ENCODE measurements at places on chromosomes 12 and 14.

DNA sequence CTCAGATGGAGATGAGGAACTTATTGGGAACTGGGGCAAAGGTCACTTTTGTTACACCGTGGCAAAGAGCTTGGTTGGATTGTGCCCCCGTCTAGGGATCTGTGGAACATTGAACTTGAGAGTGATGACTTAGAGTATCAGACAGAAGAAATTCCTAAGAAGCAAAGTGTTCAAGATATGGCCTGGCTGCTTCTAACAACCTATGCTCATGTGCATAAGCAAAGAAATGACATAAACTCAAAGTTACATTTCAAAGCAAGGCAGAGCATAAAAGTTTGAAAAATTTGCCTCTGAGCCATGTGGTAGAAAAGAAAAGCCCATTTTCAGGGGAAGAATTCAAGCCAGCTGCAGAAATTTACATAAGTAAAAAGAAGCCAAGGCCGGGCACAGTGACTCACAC is 21.5 kb upstream of the RAP1B start:
- no peak for DNase-seq

DNA sequence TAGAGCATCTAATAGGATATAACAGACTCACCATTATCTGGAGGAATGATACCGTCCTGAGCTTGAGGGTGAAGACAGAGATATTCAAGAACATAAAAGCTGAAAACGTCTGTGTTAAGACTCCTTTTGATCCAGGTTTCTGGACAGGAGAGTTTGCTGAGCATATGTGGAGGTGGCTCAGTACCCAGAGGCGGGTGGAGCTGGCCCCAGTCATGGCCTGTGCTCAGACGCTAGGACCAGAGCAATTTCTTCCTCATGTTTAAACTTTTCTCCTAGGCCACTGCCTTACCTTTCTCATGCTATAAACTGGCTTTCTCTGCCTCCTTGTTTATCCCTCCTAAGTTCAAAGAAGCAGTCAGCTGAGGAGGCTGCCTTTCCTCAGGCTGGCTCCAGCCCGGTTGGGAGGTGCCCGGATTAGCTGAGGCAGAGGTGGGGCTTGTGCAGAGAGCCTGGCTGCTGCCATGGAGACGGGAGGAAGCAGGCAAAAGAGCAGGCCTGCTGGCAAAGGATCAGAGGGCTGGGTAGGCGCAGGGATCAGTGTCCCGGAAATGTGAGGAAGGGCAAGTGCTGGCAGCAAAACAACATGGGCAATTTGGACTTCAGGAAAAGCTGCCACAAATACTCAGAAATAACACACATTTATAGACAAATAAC is 13.7 kb downstream of the COA8 start:
- DNase-seq, result no peak

GRCh38 chr12:116338064-116338846 is 60.8 kb upstream of the MED13L start:
- DNase-seq, result no peak

DNA sequence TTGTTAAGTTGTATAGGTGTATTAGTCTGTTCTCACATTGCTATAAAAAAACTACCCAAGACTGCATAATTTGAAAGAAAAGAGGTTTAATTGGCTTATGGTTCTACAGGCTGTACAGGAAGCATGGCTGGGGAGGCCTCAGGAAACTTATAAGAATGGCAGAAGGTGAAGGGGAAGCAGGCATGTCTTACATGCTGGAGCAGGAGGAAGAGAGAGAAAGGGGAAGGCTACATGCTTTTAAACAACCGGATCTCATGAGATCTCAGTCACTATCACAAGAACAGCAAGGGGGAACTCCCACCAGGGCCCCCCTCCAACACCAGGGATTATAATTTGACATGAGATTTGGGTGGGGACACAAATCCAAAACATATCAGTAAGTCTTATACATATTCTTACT is 60.5 kb upstream of the OR10AD1 start:
- DNase-seq, result no peak

DNA sequence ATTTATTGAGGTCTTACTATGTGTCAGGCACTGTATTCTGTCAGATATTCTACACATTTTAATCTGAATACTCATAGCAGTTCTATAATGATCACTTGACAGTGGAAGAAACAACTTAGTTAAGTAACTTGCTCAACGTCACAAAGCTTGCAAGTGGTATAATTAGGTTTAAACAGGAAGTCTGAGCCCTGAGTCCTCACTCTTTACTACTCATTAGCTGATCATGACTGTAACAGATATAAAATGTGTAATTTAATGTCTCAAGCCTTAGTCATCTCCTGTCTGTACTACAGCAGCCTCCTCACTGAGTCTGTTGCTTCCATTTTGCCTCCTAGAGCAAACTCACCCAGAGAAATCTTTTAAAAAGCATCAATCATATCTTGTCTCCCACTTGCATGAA is 38.9 kb downstream of the PPP4R4 start:
- no peak for DNase-seq

DNA sequence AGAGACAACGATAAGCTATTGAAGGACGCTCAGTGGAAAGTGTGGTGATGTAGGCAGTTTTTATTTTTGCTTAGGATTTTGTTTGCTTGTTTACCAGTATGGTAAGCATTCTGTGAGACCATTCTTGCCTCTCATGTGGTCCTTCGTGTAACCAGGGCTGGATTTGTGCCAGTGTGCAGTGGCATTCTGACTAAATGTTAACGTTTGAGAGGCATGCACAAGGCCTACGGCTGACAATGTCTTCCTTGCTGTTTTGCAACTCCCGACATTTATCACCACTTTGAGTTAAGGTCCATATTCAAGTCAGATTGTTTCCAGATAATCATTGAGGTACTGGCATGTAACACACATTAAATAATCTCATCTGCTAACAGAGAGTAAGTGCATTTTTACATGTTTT is 102.3 kb upstream of the BCAT1 start:
- no peak for DNase-seq

- DNase-seq, result no peak
Observed at GRCh38 chr12:121796855-121797751, 3.6 kb upstream of the RHOF start.

DNA sequence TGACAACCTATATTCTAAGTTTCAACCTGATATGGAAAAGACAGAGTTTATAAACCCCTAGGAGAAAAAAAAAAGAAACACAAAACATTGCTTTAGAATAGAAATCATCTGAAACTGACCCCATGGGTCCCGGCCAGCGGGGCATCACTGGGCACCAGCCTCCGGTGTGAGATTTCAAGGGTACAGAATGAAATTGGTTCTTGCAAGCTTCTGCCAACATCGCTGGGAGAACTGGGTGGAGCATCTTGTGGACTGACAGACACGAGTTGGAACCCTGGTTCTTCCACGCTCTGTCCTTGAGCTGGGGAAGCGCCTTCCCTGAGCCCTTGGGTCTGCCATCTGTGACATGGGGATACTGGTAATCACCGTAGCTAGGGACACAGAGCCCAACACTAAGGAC is 173.6 kb downstream of the PHETA1 start:
- DNase-seq, result no peak

GRCh38 chr14:49089107-49089506 is 497.1 kb downstream of the RPS29 start:
- DNase-seq, result no peak

DNA sequence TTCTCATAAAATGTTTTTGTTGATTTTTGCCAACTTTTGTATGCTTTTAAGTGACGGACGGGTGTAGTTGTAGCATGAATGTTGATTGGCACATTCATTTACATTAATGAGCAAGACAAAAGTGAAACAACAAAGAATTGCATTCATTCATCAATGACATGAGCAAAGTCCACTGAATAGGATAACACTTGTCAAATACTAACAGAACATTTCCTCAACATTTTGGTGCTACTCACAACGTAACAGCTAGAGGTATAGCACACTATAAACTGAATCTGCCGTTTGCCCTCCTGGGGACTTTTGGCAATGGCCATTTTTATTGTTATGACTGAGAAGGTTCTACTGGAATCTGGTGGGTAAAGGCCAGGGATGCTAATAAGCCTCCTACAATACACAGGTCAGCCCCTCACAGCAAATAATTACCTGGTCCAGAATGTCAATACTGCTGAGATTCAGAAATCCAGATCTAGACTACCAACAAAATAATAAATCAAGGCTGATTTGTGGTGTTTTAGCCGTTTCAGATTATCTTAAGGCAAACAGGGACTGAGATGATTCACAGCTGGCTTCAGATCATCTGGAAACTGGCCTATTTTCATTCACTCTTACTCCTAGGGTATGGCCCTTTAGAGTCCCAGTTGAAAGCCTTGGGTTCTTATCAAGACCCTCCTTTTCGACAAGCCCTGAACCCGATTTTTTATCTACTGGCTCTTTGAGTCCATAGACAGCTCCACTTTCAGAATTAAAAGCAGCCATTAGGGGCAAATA is 22.5 kb upstream of the CDKN3 start:
- DNase-seq, result no peak

GRCh38 chr14:88045705-88046104 is 40.8 kb downstream of the GPR65 start:
- no peak for DNase-seq

- no peak for DNase-seq
Observed at GRCh38 chr12:130970165-130970907, 16.6 kb downstream of the ADGRD1 start.

DNA sequence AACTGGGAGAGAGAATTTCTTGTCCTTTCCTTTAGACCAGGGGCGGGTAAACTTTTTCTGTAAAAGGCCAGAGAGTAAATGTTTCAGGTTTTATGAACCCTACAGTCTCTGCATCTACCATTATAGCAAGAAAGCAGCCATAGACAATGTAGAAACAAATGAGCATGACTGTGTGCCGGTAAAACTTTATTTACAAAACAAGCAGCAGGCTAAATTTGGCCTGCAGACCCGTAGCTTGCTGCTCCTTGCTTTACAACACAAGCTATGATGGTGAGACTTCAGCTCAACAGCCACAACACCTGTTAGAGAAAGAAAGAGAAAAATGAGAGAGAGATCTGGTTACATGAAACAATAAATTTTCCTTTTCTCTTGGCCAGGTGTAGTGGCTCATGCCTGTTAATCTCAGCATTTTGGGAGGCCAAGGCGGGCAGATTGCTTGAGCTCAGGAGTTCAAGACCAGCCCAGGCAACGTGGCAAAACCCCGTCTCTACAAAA is 4.2 kb upstream of the CDC42BPB start:
- no peak for DNase-seq

GRCh38 chr14:105088812-105089745 is 23.8 kb upstream of the GPR132 start:
- no peak for DNase-seq

DNA sequence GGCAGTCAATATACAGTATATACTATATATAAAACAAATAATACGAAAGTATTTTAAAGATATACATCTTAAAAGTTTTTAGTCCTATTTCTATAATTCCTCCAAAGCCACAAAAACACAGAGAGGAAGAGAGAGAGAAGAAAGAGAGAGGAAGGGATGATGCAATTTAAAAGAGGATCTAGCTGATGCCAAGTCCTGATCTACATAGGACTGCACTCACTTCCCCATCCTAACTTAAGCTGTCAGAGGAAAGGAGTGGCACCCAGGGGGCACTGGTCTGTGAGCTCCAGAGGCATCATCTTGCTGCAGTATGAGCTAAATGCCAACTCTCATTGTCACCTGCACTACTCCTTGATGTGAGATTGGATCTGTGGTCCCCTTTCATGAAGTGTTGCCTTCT is 95.8 kb downstream of the C12orf42 start:
- DNase-seq, result no peak

DNA sequence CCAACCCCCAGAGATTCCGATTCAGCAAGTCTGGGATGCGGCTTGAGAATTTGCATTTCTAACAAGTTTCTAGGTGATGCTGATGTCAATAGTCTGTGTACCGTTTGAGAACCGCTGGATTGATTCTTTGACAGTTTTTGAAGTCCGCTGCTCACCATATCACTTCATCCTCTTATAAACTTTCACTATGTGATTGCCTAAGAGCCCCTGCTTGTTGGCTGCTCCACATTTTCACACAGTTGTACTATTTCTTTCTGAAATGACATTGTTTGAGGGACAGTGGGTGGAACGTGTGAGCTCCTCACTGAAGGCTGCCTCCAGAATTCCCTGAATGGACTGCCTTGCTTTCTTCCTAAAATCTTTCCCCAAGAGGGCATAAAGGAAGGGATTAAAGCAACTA is 7.7 kb downstream of the C3AR1 start:
- DNase-seq, result no peak

DNA sequence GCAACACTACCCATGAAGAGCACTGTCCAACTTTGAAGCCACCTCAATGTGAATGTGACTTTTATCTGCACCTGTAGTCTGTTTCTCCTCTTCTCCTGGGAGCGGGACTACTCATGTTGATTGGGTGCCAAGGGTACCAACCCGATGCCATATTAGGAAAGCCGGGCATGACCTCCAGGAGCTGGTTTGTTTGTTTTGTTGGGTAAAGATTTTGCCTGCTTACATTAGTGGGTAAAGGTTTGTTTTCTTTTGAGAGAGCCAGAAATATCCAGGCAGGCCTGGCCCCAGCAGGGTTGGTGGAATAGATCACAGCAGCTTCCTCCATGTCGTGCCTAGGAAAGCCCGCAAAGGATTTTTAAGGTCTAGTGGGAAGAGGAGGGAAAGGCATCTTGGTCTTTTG is 19.7 kb upstream of the ITPK1 start:
- no peak for DNase-seq

GRCh38 chr12:98895086-98895651 is 250.1 kb downstream of the APAF1 start:
- no peak for DNase-seq

- DNase-seq, result no peak
Observed at GRCh38 chr14:53109105-53110041, 43.8 kb downstream of the DDHD1 start.

GRCh38 chr14:77103951-77104350 is 5.9 kb downstream of the CIPC start:
- no peak for DNase-seq

DNA sequence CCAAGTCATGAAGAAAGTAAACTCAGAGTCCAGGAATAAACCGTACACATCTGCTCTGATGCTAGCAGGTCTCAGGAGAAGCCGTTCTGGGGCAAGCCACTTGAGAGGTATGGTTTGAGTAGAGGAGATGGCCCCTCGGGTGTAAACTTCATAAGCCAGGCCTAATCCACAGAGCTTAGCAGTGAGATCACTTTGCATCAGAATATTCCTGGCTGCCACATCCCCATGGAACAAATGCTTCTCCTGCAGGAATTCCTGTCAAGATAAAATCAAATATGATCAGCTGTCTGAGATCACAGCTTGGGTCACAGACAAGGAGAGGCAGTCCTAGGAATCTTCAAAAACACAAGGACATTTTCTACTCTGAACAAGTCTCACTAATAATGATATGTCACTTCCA is 11.2 kb upstream of the MAGOHB start:
- DNase-seq, result no peak
